ENCODE measurements at places on chromosomes 3 and 15.
A peak's percentile ranks its signal among the peaks of the same experiment; 100 is the strongest.

GRCh38 chr3:159829056-159829455 lies 159.6 kb upstream of the IL12A start:
- peak; percentile 40 for DNase-seq

DNA sequence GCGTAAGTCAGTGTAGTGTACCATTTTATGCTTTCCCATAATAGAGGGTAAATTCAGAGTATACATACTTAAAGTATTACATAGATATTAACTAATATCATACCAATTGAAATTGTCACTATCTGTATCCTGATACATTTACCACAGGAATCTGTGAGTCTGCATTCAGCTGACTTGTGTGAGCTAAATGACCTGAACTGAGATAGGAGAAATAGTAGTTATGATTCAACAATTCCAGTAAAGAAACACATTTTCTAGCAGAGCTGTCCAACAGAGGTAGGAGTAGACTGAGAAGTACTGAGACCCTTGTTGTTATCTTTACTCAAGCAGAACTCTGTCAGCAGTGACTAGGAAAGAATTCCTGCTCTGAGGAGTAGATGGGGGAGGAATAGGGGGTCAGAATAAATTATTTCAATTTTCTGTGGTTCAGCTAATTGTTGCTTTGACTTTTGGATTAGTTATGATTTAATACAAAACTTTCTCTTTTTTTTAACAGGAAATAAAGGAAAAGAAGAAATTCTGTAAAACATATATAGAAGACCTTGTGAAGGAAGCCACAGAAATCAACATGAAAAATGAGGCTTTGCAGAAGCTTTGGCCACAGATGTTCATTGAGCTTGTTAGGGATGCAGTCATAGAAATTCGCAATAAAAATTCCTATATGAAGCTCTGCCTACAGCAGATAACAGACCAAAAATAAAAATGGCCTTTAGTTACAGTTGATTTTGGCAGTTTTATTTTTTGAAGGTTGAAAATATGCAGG lies 66.2 kb upstream of the THSD4 start:
- peak; percentile 98 for DNase-seq

- no peak for DNase-seq
Observed at GRCh38 chr15:65333856-65334255, 29.4 kb downstream of the RNU5B-1 start.

GRCh38 chr3:71521940-71522876 lies 61.3 kb downstream of the FOXP1 start:
- DNase-seq = no peak

GRCh38 chr3:187919544-187919943 lies 174.3 kb upstream of the BCL6 start:
- no peak for DNase-seq

DNA sequence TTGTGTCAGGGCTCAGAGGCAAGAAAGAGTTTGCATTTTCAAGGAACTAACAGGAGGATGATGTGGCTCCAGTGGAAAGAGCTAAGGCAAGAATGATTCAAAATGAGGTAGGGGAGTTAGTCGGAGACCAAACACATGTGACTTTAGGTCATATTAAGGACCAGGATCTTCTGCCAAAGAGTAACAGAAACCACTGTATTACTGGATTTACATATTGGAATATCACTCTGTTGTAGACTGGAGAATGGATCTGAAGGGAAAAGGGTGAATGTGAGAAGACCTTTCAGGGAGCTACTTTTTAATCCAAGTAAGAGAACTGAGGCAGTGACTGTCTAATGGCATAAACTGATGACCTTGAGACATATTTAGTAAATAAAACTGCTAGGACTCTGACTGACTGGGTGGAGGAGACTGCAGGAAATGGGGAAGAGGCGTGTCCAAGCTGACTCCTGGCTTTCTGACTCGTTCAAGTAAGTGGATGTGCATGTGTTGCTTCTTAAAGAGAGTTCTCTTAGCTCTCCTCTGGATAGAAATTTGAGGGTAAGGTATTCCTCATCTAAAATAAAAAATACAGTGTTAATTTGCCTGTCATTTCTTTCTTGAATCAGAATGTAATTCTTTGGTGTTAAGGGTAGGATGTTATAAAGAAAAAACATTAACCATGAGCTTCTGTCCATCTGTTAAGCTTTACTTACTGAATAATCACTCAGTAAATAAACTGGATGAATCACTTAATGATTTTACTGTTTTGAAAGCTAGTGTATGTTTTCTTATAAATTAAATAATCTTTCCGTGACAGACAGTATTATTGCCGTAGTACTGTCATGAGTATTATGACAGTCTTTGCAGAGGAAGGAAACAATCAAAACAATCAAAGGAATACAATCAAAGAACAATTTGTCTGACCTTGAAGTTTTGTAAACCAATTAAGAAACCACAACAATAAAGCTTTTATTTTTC lies 58.3 kb upstream of the CFAP20DC start:
- DNase-seq = peak; percentile 35

GRCh38 chr3:13494463-13495350 lies 14.6 kb downstream of the HDAC11 start:
- DNase-seq = peak; percentile 33

GRCh38 chr3:115062412-115062956 lies 84.6 kb downstream of the ZBTB20 start:
- peak; percentile 37 for DNase-seq

- peak; percentile 72 for DNase-seq
Observed at GRCh38 chr3:19937459-19938294, 3.7 kb upstream of the EFHB start.

GRCh38 chr15:85164841-85165466 lies 183.3 kb downstream of the PDE8A start:
- no peak for DNase-seq

- DNase-seq = no peak
Observed at GRCh38 chr15:29687204-29687815, 135.0 kb downstream of the TJP1 start.

GRCh38 chr3:128814519-128815317 lies 64.7 kb upstream of the ACAD9 start:
- DNase-seq = no peak

- no peak for DNase-seq
Observed at GRCh38 chr15:97861529-97862260, 98.8 kb upstream of the ARRDC4 start.

GRCh38 chr3:129491794-129492193 lies 36.6 kb upstream of the RHO start:
- DNase-seq = peak; percentile 86

- DNase-seq = peak; percentile 83
Observed at GRCh38 chr3:15361494-15362214, 29.3 kb upstream of the SH3BP5 start.

DNA sequence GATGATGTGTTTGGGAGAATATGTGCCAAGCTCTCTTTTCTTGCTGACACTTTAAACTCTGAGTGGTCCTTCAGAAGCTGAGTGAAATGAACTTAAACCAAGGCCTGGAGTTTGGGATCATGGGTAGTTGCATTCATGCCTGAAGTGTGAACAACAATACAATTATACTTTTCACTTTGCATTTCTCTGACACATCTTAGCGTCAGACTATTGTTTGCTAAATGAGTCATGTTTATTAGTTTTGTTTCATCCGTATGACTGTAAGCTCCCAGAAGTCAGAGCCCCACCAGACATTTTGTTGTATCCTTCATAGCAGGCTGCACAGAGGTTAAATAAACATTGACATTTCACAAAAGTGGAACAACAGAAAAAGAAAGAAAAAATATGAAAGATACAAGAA lies 542.6 kb downstream of the TUSC7 start:
- peak; percentile 3 for DNase-seq

GRCh38 chr3:129627350-129628168 lies 21.1 kb upstream of the PLXND1 start:
- peak; percentile 87 for DNase-seq

GRCh38 chr15:84108728-84109127 lies 126.8 kb upstream of the GOLGA6L4 start:
- DNase-seq = peak; percentile 61

- no peak for DNase-seq
Observed at GRCh38 chr3:152430223-152431002, 161.7 kb downstream of the MBNL1 start.

DNA sequence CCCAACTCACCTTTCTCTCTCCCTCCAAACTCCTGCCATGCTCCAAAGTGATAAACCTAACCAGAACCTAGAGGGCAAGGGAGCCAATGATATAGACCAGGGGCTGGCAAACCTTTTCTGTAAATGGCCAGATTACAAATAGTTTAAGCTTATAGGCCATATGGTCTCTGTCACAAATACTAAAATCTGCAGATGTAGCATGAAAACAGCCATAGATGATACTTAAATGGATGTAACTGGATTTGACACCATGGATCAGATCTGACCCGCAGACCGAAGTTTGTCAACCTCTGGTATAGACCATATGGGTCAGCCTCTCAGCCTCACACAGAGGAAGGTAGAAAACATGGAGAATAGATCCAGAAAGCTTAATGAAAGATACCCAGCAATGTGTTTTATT lies 165.2 kb upstream of the STT3B start:
- DNase-seq = no peak

GRCh38 chr15:58710701-58711100 lies 38.8 kb downstream of the ADAM10 start:
- DNase-seq = peak; percentile 49

DNA sequence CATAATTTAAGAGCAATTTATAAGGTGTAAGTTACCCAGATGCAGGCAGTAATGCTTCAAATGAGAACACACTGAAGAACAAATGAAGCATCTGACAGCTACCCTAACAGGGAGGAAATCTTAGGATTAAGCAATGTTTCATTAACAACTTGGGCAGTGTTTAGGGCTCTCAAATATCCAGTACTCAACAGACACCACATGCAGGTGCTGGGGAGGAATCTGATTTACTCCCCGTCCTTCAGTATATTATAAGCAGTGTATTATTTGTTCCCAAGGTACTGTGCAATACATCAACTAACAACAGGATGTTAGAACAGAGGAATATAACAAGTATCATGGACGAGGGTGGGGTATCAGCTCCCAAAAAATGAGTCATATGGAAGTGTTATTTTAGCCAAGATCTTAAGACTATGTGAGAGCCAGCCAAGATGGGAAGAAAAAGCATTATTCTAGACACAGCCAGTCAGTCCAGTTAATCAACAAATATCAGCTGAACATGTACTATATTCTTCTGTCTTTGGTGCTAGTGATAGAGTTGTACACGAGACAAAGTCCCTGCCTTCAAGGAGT lies 20.4 kb downstream of the BTBD1 start:
- DNase-seq = peak; percentile 78

GRCh38 chr3:147417551-147418295 lies 8.6 kb downstream of the ZIC1 start:
- no peak for DNase-seq

GRCh38 chr15:93213281-93213680 lies 124.3 kb upstream of the RGMA start:
- no peak for DNase-seq

DNA sequence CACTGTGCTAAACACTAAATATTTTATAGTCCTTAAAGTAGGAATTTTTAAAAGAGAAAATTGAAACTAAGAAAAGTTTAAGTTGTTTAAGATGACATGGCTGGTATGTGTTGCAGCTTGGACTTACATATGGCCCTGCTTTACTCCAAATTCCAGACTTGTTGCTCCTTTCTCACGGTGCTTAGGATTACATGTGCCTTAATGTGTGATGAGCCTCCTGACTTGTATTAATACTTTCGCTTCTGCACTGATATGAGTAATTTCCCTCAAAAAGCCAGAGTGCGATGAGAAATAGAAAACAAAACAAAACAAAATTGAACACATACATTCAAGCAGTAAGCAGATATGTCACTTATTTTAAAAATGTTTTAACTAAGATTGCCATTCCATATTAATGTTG lies 250.2 kb downstream of the VGLL3 start:
- DNase-seq = peak; percentile 16

DNA sequence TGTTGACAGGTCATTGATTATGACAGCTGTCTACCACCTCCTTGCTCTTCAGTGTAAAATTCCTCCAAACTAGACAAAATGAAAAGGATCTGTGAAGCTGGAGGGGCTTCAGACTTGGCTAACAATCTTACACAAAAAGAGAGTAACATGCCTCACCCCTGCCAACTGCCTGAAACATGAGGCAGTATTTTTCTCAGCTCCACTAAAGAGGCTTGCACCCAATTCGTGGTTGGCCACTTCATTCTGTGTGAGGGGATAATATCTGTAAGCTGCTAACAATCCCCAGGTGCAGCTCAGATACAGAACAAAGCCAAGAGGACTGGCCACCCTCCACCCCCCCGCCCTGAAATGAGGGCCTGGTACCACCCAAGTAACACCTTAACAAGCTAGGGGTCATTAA lies 2.8 kb downstream of the MB21D2 start:
- no peak for DNase-seq

GRCh38 chr3:54600441-54601204 lies 327.2 kb downstream of the LRTM1 start:
- DNase-seq = no peak

GRCh38 chr3:31851278-31851677 lies 129.8 kb downstream of the OSBPL10 start:
- no peak for DNase-seq

DNA sequence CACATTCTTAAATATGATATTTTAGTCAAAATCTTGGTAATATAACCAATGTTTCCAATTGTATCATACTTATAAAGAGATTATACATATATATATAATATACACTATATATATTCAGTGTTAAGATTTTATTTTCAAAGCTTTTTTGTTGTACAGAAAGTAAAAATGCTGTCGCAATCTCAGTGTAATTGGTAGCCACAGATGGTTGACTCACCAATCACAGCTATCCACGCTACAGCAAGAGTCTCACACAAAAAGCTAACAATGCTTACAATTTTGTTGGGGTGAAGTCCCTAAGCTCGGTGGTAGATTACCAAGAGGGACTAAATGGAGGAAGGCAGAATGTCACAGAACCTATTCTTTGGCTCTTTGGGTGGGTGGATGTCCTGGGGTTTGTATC lies 16.9 kb upstream of the CFAP161 start:
- peak; percentile 40 for DNase-seq

DNA sequence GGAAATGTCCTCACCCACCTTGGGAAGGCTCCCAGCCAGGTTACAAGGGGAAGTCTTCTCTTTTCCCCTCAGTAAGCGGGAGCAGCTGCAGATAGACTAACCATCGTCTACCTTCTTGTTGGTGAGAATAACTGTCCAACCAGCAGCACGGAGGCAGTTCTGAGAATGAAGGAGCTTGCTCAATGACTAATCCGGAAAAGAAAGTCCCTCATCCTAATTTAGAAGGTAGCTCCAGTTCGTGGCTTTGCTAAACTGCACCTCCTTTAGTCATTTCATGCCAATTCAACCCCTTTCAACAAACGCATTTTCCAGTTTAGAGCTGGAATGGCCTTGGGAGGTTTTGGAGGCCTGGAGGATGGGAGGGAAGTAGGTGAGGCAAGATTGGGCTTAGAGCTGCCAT lies 527.4 kb upstream of the PROK2 start:
- DNase-seq = no peak

- no peak for DNase-seq
Observed at GRCh38 chr3:145359040-145359439, 801.9 kb downstream of the PLOD2 start.

- no peak for DNase-seq
Observed at GRCh38 chr3:7602297-7602696, 741.4 kb downstream of the GRM7 start.
